ENCODE measurements at places on chromosomes 3 and 15. TPM values are rescaled to one million over a fixed set of nuclear protein-coding genes. Genes with fewer than 3 reads are reported as not detected.

Gene ARPP21
- total RNA-seq: not detected

Gene TUSC2
- total RNA-seq: 25.8 TPM

Gene CORO2B
- 4.5 TPM for total RNA-seq

Gene SIDT1
- 0.55 TPM for total RNA-seq

Gene SLC22A13
- 0.49 TPM for total RNA-seq

Gene PPM1L
- 48.5 TPM for total RNA-seq

Gene CD200R1
- total RNA-seq: 1.0 TPM

Gene RHCG
- total RNA-seq: not detected

Gene SLC28A2
- total RNA-seq: not detected

GRCh38 chr3:57681691-57682090, 11.2 kb downstream of the DENND6A start:
- peaks cover 54% of the 10 kb centered on the region for H3K36me3 ChIP-seq
- no peaks in the 10 kb centered on the region for H3K27me3 ChIP-seq
- H3K4me3 ChIP-seq: no peak overlapping the region
- peaks cover 54% of the 10 kb centered on the region for H3K4me1 ChIP-seq
- H3K27ac ChIP-seq: no peak overlapping the region

- H3K4me1 ChIP-seq: no peaks in the 10 kb centered on the region
- no peak for DNase-seq
- H3K27me3 ChIP-seq: no peaks in the 10 kb centered on the region
- H3K27ac ChIP-seq: no peak overlapping the region
Observed at GRCh38 chr15:36332301-36332700, 247.1 kb upstream of the CDIN1 start.

DNA sequence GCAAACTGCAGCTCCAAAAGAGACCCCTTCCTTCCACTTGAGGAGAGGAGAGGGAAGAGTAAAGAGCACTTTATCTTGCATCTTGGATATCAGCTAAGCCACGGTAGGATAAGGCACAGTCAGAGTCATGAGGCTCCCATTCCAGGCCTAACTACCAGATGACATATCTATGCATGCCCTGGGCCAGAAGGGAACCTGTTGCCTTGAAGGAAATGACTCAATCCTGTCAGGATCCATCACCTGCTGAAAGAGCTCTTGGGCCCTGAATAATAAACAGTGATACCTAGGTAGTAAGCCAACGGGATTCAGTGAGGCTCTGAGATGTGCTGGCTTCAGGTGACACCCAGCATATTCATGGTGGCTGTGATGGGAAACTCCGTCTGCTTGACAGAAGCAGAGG, 118.5 kb upstream of the EPHA3 start:
- H3K27me3 ChIP-seq: no peaks in the 10 kb centered on the region
- H3K4me1 ChIP-seq: peaks cover 6% of the 10 kb centered on the region
- DNase-seq: no peak
- H3K36me3 ChIP-seq: no peaks in the 10 kb centered on the region

- no peaks in the 10 kb centered on the region for H3K27me3 ChIP-seq
- H3K27ac ChIP-seq: no peak overlapping the region
- no peaks in the 10 kb centered on the region for H3K36me3 ChIP-seq
- no peak overlapping the region for H3K4me3 ChIP-seq
- DNase-seq: no peak
Observed at GRCh38 chr3:99783011-99783573, 34.6 kb upstream of the CMSS1 start.

GRCh38 chr3:120171134-120171873, 77.1 kb upstream of the GSK3B start:
- DNase-seq: no peak
- H3K4me1 ChIP-seq: no peaks in the 10 kb centered on the region
- H3K4me3 ChIP-seq: no peak overlapping the region
- H3K27me3 ChIP-seq: no peaks in the 10 kb centered on the region
- H3K27ac ChIP-seq: no peak overlapping the region

DNA sequence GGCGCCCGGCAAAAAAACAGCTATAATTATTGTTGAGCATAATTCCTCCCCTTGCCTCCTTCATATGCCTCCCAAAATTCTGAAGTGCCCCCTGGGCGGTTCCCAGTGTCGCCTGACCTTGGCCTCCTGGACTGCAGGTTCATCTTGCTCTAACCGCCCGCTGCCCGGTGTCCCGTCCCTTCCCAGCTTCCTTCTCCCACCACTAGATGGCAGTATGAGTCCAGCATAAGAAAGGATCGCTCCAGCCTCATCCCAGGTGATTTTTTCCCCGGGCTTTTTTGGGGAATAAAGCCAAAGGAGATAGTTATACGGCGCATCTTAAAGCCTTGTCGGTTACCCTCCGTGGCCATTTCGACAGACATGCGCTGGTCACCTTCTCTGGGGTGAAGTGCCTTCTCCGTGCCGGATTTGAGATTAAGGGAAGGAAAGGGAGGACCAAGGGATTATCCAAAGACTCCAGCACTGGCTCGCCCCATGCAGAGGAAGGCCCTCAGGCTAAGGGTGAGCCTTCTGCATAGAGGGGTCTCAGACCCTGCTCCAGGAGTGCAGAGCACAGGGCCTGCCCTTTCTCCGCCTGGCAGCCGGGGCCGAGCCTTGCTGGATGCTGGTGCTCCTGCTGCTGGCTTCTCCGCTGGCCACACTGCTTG, 45.8 kb upstream of the TRA2B start:
- peaks cover 6% of the 10 kb centered on the region for H3K4me1 ChIP-seq
- no peaks in the 10 kb centered on the region for H3K36me3 ChIP-seq
- H3K4me3 ChIP-seq: no peak overlapping the region
- peak; percentile 76 for DNase-seq

DNA sequence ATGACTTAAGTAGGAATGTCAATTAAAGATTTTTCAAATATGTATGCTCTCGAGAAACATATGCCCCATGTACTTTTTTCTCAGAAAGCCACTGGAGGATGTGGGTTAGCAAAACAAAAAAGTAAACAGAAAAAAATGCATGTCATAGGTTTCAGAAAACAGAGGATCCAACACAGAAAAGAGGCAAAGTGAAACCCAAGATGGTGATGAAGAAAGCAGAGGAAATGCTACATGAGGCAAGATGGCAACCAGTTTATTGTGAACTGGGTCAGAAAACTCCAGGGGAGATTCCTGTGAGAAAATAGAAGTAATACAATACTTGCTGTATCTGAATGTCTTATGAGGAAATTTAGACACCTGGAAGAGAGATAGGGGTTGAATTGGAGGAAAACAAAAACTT, 30.8 kb upstream of the EOMES start:
- H3K27ac ChIP-seq: no peak overlapping the region
- no peak for DNase-seq
- H3K4me3 ChIP-seq: no peak overlapping the region
- no peaks in the 10 kb centered on the region for H3K27me3 ChIP-seq
- H3K36me3 ChIP-seq: no peaks in the 10 kb centered on the region

DNA sequence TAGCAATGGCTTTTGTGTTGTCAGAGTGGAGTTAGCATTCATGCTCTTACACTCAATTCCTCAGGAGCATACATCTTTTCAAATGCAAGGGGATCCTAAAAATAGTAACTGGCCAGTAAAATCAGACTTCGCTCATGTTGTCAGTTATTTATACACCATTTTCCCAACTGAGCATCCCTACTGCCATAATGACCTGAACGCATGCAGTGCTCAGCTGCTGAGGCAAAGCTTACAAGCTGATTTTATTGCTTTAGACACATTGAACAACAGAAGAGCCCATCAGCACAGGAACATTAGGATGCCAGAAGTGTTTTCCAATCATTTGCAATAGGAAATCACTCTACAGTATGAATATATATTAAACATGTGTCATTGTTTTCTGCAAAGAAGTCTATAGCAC, 689.7 kb upstream of the BCHE start:
- H3K36me3 ChIP-seq: no peaks in the 10 kb centered on the region
- H3K4me3 ChIP-seq: no peak overlapping the region

DNA sequence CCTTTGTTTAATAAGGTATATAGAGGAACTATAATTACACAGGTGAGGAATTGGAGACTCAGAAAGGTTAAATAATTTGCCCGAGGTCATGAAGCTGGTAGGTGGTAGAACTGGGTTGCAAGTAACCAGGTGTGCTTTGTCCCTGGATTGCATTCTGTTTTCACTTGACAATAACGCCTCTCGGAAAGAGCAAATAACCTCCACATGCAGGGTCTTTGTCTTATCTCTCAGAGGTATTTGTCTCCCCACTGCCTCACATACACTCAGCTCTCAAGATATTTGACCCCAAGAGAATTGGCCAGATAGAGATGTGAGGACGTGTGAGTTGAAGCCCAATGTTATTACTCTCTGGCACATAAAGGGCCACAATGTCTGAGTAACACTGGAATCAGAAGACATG, 320.9 kb upstream of the ONECUT1 start:
- H3K27ac ChIP-seq: no peak overlapping the region

DNA sequence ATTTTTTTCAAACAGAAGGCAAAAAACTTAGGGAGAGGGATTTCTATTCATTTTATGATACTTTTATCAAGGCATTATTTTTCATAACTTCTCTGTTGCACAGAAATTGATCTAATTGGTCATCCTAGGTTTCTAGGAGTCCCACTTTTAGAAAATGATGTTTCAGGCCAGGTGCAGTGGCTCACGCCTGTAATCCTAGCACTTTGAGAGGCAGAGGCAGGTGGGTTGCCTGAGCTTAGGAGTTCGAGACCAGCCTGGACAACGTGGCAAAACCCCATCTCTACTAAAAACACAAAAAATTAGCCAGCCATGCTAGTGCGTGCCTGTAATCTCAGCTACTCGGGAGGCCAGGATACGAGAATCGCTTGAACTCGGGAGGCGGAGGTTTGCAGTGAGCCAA, 2.8 kb downstream of the LACTB start:
- H3K4me3 ChIP-seq: no peak overlapping the region
- H3K27me3 ChIP-seq: no peaks in the 10 kb centered on the region
- H3K4me1 ChIP-seq: peaks cover 3% of the 10 kb centered on the region
- no peak for DNase-seq

DNA sequence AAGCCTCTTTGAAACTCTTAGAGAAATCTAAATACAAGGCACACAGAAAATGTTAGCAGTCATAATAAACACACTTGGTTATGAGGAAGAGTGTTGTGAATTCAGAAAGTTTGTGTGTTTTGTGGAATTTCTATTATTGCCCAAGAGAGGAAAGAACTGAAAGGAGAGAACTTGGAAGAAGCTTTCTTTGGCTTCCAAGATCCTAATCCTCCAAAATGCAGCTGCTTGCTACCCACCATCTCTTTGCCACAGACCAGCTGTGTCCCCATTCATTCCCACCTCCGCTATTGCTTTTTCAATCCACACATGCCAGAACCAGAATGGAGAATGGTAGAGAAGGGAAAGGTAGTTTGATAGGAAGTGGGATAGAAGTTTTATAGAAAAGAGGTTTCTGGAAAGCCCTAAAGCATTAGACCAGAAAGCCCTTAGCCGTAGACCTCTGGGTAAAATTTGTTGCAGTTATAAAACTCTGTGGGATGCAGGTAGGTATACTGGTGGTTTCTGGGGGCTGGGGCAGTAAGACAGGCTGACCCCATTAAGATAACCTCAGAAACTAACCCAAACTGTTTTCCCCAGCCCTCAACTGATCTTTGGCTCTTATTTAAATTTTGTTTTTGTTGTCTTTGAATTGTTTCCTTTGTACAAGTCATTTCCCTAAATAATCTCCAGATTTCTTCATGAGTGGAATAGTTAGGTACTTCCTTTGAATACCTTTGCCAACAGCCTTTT, 108.5 kb downstream of the FILIP1L start:
- no peaks in the 10 kb centered on the region for H3K27me3 ChIP-seq
- H3K4me1 ChIP-seq: peaks cover 15% of the 10 kb centered on the region
- no peak overlapping the region for H3K4me3 ChIP-seq
- H3K36me3 ChIP-seq: no peaks in the 10 kb centered on the region

- H3K27me3 ChIP-seq: no peaks in the 10 kb centered on the region
- no peaks in the 10 kb centered on the region for H3K36me3 ChIP-seq
- no peak for DNase-seq
- H3K4me1 ChIP-seq: no peaks in the 10 kb centered on the region
- no peak overlapping the region for H3K4me3 ChIP-seq
Observed at GRCh38 chr3:116301422-116301821, 143.9 kb downstream of the LSAMP start.
